ENCODE measurements at places on chromosomes 16 and 17.

DNA sequence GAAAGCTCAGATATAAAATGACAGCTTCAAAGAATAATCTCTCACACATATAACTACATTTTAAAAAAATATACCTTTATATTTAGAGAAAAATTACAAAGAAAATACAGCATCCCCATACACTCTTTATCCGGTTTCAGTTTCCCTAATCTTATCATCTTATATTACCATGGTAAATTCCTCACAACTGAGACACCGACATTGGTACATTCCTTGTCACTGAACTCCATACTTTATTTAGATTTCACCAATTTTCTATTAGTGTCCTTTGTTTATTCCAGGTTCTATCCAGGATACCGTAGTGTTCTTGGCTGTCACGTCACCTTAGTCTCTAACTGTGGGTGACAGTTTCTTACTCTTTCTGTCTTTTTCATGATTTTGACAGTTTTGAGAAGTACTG is 22.0 kb upstream of the ABCA10 start:
- DNase-seq = no peak

GRCh38 chr17:75755990-75756389 is 9.0 kb downstream of the GALK1 start:
- no peak for DNase-seq

DNA sequence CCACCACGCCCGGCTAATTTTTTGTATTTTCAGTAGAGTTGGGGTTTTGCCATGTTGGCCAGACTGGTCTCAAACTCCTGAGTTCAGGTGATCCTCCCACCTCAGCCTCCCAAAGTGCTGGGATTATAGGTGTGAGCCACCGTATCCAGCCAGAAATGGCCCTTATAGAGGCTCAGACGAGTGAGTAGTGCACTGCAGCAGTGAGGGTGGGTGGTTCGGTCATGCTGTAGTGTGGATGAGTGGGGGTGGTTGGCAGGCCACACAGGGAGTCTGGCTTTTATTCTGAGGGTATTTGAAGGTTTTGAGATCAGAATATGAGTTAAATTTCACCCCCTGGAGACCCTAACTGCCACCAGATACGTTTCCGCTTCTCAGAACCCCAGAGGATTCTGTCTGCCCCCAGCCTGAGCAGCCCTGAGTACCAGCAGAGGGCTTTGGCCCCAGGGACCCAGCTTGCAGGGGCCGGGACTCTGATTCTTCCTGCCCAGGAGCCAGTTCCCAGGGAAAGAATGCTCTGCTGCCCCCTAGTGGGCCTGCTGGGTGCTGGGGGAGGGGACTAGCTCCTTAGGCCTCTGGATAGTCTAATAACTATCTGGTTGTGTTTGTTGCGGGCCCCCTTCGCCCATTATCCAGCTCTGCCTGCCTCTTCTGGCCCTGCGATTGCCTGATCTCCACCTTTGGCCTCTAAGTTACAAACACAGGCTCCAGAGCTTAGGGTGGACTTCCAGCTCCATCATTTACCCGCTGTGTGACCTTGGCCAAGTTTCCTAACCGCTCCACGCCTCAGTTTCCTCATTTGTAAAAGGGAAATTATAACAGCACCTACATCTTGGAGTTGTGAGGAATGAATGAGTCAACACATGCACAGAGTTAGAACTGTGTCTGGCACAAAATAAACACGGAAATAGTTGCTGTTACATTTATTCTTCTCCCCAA is 2.0 kb downstream of the ZNF771 start:
- peak; percentile 91 for DNase-seq

DNA sequence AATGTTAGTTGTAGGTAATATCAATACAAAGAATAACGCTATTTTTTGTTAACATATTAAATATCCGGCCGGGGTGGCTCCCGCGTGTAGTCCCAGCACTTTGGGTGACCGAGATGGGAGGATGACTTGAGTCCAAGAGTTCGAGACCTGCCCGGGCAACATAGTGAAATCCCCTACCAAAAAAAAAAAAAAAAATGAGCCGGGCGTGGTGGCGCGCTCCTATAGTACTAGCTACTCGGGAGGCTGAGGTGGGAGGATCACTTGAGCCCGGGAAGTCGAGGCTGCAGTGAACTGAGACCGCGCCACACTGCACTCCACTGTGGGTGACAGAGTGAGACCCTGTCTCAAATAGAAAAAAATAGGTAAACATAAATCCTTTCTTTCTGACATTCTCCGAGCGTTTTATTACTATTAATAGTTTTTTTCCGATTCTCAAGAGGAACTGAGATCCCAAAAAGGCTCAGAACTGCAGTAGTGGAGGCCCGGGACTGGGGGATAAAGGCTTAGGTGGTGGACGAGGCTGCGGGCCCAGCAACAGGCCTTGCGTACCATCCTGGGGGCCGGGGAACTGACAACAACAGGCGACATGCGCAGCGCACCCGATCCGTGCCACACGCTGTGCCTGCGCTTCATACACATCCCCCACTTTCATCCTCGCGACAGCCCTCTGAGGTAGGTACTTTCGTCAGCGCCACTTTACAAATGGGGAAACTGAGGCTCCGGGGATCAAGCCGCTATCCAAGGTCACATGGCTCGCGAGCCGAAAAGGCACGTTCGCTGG is 919 bp downstream of the N4BP1 start:
- DNase-seq = peak; percentile 30

DNA sequence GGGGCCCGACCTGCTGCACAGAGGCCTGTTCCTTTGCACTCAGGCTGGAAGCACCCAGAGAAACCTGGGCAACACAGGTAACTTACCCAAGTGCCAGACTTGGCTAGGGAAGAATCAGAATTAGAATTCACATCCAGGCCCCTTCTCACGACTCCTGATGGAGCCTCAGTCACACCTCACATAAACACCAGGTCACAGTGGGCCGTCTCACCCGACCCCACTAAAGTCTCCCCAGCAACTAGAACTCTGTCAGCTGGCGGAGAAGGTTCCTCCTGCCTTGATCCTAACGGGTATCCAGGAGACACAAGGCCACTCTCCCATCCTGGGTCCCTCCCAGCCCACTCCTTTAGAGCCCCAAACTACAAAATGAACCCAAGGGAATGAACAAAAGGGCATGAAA is 6.4 kb downstream of the TK2 start:
- no peak for DNase-seq

DNA sequence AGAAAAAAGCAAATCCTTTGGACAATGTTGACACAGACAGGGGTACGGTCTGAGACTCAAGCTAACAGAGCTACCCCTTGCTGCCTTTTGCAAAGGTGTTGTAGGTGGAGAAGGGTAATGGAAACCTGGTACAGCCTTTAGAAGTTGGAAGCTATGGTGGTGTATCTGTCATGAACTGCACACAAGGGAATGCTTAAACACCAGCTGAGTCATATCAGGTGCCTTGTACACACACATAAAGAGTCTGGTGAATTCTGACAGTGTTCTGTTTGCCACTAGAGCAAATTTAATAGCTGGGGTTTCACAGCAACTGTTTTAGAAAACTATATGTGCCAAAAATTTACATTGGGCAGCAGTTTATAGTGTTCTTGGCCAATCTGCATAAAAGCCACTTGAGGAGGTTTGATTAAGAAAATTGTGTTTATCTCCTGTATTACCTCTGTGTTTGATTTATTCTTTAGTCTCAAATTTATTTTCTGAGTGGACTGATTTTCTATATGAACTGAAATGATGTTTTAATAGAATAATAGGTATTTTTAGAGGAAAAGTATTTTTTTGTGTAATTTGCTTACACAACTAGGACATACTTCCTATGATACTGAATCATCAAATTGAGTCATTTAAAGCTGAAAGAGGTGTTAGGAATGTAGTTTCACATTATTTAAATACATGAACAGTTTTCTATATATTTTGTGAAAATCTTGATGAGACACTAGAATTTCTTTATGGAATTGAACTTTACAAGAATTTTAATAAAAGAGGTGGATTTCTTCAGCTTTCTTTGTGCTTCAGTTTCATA is 136.9 kb downstream of the MAP2K6 start:
- DNase-seq = peak; percentile 24

- DNase-seq = peak; percentile 65
These were observed 9.2 kb downstream of the PIGQ start for GRCh38 chr16:578870-579405.

DNA sequence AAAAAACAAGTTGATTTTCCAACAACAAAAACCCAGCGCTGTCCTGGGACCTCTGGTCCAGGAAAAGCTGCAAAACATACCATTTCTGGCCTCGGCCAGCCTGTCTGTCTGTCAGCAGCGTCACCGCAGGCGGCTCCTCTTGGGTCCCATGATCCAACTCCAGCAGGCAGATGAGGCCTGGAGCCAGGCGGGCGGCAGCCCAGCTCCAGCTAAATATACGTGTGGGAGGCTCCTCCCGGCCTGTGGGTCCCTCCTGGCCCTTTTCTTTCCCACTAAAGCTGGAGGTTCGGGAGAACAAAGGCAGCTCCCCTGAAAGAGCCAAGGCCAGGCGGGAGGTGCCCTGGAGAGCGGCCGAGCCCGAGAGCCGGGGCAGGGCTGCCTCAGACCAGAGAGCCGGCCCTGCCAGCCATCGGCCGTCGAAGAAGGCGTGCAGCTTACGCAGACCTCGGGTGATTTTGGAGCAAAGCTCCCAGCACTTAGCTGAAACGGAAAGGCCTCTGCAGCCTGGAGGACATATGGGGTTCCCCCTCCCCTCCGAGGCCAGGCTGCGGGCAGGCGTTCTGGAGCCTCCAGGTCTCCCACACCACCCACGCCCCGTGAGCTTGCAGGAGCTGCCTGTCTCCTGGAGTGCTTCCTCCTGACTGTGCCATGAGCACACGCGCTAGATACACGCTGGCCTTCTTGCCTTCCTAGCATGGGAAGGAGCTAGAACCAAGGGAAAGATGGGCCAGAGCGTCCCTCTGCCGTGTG is 19.9 kb upstream of the JPH3 start:
- peak; percentile 68 for DNase-seq

DNA sequence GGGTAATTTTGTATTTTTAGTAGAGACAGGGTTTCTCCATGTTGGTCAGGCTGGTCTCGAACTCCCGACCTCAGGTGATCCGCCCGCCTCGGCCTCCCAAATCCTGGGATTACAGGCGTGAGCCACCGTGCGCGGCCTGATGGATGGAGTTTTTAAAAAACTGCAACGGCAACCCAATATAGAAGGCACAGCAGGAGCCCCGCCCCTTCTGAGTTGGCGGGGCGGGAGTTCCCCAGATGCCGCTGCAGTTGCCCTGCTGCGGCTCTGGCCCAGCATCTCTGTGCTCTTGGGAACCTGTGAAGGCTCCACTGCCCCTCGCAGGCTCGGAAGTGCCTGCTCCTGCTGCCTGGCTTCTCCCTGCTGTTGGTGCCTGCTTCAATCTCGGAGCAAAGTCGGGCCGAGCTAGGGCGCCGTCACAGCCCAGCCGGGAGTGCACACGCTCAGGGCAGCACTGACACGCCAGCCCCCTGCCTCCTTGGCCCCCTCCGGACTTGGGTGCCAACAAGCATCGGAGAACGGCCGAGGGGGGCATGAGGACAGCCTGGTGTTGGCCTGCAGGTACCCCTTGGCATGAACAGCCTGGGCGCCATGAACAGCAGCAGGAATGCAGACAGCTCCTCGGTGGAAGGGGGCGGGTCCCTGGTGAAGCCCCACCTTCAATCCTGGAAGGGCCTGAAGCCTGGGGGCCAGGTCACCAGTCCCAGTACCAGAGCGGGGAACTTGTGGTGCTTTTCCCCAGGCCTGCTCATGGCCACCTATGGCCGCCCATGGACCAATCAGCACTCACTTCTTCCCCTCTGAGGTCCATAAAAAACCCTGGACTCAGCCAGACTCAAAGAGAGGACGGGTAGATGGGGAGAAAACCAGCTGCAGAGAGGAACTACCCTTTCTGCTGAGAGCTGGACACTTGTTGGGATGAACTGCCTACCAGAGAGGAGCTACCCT is 2.3 kb upstream of the NT5M start:
- peak; percentile 27 for DNase-seq

DNA sequence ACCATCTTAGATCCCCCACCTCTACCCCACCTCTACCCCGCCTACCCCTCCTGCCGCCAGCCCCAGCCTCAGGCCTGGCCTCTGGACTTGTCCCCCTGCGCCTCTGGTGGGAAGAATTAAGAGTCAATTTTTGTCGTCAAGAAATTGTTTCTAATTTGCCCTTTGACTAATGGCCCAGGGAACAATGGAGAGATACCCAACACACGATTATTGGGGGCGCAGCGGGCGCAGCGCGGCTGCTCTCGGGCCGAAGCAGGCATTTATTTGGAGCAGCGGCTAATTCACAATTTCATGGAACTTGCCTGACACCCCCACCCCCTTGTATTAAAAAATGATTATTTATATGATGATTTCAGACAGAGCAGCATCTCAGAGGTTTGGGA is 4.4 kb upstream of the BAHCC1 start:
- no peak for DNase-seq

- DNase-seq = no peak
These were observed 231.4 kb upstream of the TNRC6C start for GRCh38 chr17:77727037-77727615.

DNA sequence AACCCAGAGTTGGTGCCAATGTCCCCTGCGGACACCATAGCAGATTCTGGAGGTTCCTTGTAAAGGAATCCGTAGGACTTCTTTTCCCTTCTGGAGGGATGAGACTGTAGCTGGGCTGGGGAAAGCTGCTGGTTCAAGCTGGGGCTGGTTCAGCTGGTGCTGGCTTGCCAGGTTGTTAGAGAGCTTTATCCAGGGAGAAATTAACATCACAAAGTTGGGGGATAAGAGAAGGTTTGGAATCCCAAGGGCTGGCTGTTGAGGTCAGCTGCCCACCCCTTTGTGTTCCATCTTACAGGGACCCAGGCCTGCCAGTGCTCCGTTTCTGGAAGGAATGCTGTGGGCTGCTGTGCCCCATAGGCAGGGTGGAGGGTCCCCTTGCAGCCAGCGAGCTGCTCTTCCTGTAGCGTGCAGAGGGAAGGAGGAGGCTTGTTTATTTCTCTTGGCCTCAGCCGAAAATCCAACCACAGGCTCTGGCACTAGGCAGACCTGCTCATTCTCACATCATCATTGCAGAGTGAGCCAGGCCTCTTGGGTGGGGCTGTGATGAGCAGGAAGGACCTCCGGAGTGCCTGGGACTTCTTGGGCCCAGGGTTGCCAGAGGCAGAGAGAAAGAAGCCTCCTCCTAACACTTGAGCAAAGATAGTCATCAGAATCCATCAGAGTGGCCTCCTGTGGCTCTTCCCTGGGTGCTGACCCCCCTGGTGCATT is 251.1 kb downstream of the SEC14L1 start:
- DNase-seq = peak; percentile 74

DNA sequence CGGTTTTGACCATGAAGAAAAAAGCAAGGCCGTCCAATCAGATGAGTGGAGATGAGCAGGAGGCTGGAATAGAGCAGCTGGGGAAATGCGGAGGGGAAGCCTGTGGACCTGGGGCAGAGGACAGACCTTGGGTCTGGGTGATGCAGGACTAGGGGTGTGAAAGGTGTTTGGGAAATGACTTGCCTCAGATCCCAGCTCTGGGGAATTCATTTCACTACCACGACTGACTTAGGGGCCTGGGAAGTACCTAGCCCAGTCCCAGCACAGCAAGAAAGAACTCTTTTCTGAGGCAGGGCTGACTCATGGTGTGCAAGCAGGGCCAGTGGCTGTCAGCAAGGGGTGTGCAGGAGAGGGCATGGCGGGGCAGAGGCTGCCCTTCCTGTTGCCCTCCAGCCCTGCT is 14.8 kb downstream of the DNAI2 start:
- DNase-seq = no peak

Measured in MCF 10A (cell line).